ENCODE measurements at places on chromosomes 6 and 20.
A peak's percentile ranks its signal among the peaks of the same experiment; 100 is the strongest.

DNA sequence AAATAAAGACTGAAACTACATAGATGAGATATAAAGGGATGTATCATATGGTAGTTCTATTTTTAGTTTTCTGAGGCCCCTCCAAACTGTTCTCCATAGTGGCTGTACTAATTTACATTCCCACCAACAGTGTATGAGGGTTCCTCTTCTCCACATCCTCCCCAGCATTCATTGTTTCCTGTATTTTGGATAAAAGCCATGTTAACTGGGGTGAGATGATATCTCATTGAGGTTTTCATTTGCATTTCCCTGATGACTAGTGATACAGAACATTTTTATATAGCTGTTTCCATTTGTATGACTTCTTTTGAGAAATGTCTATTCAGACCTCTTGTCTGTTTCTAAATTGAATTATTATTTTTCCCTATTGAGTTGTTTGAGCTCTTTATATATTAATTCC is 229.3 kb downstream of the RFPL4B start:
- DNase-seq, result no peak

DNA sequence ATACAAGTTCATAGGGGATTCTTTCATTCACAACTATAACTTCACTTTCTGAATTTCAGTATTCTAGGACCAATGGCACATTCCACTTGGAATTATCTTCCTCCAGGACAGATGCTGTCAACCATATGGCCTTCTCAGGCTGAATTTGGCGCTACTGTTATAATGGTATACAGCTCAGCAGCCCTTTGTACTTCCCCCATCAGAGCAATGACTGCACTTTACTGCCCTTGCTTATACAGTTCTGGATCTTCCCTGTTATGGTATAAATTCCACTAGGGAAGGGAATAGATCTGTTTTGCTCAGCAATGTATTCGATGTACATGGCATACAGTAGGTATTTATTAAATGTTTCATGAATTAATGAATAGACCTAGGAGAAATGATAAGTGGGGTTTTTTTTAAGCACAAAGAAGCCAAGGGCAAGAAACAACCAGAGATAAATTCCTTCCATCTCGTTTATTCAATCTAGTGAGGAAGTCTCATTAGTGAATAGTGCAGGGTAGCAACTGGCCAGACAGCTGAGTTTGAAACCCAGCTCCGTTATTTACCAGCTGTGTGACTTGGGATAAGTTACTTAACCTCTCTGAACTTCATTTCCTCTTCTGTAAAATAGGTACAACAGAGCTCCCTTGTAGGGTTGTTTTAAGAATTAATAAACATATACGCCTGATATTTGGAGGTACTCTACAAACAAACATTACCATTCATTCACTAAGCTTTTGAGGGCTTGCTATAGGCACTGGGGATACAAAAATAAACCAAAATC is 97.1 kb upstream of the PRDM1 start:
- DNase-seq, result no peak

DNA sequence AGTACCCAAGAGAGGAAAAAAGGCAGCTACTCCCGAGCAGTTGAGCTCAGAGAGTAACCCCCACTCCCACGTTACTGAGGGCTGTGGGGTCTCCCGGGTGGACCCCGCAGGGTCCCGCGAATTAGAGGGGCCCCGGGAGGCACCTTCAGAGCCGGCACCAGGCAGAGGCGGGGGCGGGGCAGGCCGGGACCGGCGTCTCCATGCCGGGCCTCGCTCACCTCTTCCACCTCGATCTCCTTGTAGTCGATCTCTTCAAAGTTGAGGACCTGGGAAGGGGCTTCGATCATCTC is 381 bp downstream of the MAP3K7 start:
- no peak for DNase-seq

DNA sequence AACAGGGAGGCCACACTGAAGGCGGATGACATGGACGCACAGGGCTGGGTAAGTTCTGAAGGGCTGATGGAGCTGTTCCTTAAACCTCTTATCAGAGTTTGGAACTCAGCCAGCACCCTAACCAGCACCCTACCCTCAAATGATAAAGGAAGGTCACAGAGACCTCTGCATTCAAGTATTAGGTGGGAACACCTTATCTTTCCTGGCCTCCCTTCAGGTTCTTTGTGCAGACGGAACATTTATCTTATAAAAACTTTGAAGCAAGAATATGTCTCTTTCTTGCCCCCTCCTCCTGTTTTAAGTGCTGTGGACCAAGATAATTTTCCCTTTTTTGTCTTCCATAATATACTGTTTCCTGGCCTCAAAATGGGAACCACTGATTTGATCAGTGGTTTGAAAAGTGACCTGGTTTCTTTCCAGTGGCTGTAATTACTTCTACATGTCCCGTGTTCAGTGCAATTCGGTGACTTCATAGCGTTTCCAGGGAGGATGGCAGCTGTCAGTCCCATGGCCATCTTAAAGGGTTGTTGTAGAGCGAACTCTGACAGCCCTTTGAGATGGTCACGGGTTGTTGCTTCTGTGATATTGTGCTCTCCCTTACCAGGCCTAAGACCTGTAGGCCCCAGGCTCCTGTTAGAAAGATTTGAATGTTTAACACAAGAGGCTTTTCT is 213.2 kb upstream of the MYLIP start:
- DNase-seq, result no peak

DNA sequence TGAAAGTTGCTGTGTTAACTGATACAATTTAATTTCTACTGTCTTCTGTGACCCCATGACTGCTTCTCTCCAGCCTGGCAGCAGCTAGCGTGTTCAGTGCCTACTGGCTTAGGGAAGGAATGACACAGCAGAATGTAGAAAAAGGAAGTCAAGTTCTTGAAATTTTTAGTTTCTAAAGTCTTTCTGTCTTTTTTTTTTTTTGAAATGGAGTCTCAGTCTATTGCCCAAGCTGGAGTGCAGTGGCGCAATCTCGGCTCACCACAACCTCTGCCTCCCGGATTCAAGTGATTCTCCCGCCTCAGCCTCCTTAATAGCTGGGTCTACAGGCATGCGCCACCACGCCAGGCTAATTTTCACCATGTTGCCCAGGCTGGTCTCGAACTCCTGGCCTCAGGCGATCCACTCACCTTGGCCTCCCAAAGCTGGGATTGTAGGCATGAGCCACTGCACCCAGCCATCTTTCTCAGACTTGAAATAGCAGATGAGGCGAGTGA is 39.3 kb downstream of the PCNA start:
- no peak for DNase-seq

DNA sequence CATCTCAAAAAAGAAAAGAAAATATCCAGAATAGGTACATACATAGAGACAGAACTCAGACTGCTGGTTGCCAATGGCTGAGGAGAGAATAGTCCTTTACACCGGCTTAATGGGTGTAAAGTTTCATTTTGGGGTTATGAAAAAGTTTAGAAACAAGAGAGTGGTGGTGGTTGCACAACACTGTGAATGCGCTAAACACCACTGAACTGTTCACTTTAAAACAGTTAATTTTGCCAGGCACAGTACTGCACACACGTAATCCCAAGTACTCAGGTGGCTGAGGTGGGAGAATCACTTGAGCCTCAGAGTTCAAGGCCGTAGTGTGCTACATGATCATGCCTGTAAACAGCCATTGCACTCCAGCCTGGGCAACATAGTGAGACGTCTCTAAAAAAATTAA is 7.6 kb downstream of the ILRUN start:
- DNase-seq, result no peak

- no peak for DNase-seq
Observed at GRCh38 chr6:83827050-83827449, 26.1 kb upstream of the RIPPLY2 start.

DNA sequence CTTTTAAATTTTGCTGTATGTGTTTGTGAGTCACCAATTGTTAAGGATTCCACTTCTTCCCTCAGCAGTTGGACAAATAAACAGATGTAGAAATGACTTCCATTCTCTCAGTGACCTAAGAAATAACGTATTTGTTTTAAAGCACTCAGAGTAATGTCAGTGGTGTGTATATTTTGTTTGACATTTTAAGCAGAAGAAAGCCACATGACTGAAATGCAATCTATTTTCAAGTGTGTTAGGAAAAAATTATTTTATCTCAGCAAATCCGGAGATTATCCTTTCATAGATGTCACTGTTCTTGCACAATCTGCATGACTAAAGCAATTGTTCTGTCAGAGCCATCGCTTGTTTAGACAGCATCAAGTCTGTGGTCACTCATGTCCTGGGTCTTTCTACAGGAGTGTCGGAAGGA is 77.1 kb downstream of the JAG1 start:
- DNase-seq, result peak; percentile 70

DNA sequence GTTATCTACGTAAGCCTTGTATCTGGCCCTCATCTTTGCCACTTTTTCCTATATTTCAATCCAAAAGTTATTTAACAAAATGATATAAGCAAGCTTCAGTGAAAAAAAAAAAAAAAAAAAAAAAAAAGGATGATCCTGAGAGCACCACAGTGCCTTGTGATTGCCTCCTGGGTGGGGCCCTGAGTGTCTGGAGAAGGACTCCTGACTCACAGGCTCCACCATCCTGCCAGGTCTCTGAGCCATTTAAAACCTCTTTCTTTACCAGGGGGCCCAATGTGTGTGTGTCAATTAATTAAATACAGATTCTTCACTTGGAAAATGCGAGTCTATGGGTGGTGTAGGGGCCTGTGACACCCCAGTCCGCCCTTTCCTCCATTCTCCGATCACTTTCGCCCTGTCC is 105.2 kb downstream of the SMOC2 start:
- no peak for DNase-seq

DNA sequence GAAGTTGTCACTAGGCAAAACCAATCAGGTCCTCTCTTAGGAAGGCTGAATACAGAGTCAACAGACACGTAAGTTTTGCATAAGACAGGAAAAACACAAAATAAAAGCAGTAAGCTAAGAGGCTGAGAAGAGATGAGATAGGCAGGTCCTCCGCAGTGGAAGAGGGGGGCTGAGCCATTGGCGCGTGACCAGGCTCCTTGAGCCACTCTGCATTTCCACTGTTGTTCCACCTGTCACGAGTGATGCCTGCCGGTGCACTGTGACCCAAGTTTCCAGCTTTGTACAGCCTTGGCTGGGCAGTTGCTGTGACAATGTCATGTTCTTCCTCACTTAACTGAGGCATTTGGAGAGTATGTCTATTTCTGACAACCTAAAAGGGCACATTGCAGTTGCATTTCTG is 58.6 kb downstream of the NUDT3 start:
- DNase-seq, result no peak

- DNase-seq, result no peak
Observed at GRCh38 chr20:982754-983153, 19.4 kb downstream of the RSPO4 start.

- DNase-seq, result no peak
Observed at GRCh38 chr20:44422083-44422482, 53.6 kb upstream of the TTPAL start.

- DNase-seq, result no peak
Observed at GRCh38 chr6:26071135-26071534, 16.1 kb upstream of the HFE start.

DNA sequence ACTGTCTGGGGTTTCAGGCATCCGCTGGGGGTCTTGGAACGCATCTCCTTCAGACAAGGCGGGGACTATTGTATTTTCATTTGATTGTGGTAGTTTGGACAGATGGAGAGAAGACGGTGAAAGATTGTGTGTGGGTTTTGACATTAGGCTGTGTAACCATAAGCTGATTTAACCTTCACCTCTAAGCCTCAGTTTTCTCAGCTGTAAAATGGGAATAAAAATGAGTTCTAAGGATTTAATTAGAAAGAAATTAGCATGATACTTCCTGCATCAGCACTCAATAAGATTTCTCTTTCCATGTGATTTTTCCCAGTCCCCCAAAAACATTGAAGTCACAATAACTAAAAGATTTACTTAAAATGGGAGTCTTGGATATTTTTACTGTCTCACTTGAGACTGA is 78.1 kb downstream of the CBFA2T2 start:
- no peak for DNase-seq

GRCh38 chr6:123565529-123565928 is 71.2 kb downstream of the TRDN start:
- no peak for DNase-seq

DNA sequence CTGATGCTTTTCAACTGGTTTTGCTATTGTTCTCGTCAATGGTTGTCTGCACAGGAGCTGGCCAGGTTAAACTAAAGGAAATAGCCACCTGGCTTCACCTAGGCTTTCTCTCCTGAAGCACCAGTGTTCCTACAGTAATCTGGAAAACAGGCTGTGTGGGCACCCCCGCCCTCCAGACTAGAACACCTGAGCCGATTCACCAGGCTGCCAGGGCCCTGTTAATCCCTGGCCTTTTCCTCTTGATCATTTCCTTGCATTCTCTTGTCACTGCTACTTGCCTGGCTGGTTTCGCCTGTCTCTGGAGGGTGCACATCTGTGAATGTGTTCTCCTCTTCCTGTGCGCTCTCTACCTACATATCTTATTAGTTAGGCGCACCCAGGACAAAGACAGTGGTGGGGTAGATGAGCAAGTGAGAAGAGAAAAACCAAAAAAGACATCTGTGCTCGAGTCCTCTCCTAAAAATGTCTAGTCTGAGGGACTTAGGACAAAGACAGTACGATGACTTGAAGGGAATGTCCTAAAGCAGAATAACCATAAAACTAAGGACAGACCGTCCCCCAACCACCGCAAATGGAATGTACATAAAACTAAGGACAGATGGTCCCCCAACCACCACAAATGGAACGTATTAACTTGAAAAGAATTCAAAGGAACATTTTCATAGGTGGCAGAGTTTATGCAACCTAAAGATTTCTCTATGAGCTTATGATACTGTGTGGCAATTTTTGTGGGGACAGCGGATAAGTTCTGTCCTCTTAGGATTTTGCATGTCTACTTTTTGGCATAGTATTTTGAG is 45.9 kb upstream of the EMILIN3 start:
- DNase-seq, result no peak

DNA sequence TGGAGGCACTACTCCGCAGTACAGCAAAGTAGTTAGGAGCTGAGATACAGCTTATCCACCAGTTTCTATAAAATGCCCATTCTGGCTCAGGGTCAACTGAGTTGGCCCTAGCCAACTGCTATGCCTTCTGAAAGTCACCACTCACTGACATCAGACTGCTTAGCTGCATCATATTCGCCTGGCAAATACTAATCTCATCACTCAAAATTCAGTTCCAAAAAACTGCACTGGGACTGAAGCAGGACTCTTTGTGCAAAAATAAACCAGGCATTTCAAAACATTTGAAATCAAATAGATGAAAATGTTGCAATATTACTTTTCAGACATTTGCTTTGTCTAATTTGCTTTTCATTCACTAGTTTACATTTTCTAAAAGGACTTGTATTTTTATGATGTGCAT is 230.0 kb downstream of the ALDH8A1 start:
- no peak for DNase-seq

- peak; percentile 53 for DNase-seq
Observed at GRCh38 chr20:61901392-61902220, 164.1 kb downstream of the TAF4 start.

- peak; percentile 53 for DNase-seq
Observed at GRCh38 chr6:34462551-34462971, 3.3 kb upstream of the PACSIN1 start.

Measured in COLO829 (cell line).